AML-193 (cell line): ENCODE measurements at places on chromosomes 4 and X.
A peak's percentile ranks its signal among the peaks of the same experiment; 100 is the strongest.

DNA sequence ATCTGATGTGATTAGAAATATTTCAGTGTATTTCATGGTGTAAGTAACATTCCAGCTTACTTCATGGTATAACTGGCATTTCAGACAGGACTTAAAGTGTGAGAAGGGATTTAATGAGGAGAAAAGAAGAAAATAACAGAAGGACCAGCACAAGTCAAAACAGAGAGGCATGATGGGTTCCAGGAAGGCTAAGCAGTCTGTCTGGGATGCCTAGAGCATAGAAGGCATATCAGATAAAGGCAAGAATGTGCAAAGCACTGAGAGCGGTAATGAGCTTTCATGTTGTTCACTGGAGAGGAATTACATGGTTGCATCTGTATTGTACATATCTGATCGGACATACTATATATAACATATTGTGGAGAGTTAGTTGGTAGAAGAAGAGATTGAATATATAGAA is 54.2 kb downstream of the GRID2 start:
- no peak for DNase-seq

- DNase-seq = no peak
These were observed 9.3 kb upstream of the HAUS3 start for GRCh38 chr4:2251073-2251794.

DNA sequence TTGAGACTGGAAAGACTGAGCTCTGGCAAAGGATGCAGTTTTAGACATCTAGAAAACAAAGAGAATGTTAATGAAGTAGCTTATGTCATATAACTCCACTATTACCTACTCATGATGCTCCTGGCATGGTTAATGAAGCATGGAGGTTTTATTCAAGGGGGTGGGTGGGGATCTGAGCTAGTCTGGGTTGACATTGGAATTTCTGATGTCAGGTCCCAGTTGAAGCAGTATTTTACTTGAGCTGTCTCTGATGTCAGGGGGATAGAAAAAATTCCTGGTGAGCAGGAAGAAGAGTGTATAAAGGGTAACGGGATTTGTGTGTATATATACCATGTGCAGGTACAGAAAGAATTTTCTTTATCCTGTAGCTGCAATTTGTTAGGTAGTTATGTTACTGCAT is 102.0 kb downstream of the ELOVL6 start:
- DNase-seq = no peak

GRCh38 chr4:94806376-94806775 is 48.6 kb downstream of the BMPR1B start:
- DNase-seq = no peak

DNA sequence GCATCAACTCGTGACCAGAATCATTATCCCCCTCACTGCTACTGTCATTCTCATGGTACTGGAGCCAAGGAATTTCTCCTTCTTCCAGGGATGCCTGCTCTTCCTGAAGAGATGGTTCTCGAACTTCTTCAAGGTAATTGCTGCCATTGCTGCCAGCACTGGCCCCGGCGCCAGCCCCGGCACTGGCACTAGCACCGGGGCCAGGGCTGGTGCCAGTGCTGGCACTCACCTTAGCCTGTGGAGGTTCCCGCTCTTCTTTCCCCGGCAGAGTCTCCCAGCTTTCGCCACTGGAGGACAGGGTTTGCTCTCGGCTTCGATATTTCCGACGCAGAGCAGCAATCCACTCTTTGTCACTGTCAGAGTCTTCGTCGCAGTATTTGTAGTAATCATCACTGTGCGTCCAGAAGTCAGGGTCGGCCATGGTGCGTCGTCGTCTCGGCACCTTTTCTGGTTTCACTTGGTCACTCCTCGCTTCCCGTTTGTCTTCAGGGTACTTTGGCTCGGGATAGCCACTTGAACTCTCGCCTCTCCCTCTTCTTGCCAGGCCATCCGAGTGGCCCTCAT is 3.4 kb downstream of the PJA1 start:
- no peak for DNase-seq

DNA sequence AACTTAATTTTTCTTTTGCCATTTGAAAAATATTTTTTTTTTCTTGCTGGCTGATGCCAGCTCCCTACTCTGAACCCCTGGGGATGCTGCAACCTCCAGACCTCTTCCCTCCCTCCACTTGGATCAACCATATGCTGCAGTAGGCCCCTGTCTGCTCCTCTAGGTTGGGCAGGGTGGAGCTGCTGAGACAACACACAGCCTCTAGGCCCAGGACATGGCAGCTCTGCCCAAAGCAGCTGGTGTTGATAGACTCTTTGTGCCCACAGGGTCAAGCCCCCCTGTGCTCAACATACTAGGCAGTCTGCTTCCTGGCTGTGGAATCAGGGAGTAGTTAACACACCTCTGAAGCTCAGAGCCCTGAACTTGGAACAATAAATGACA is 19.9 kb upstream of the CLNK start:
- DNase-seq = no peak

GRCh38 chr4:123433573-123433972 is 37.0 kb downstream of the SPRY1 start:
- no peak for DNase-seq

GRCh38 chr4:128031756-128032384 is 29.2 kb upstream of the LARP1B start:
- no peak for DNase-seq

GRCh38 chrX:101460669-101461068 is 24.6 kb upstream of the ARMCX4 start:
- no peak for DNase-seq

- DNase-seq = no peak
These were observed 158.0 kb downstream of the ARHGAP24 start for GRCh38 chr4:85632981-85633380.

DNA sequence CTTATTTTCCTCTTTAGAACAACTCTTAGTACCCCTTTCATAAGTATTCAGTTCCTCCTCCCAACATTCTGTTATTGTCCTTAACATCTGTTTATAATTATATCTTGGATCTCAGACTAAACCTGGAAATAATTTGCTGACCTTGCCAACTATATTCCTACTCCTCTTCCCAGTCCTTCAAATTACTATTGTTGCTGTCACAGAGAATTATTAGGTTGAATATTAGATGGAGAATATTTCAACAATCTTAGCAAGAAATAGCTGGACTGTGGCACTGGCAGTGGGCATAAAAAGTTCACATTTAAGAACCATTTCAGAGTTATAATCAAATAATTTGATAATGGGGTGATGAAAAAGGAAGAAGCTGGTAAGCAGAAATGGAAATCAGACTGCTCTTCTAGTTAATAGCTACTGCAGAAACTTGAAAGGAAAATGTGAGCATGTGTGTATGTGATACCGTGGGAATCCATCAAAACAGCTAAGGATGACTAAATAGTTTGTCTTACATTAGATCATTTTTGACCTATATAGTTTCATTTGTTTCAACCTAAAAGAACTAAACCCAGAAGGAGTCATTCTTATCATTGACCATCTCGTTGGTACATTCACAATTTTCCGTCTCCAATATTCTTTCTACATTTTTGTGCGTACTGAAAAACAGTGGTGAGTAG is 43.3 kb upstream of the PRDM8 start:
- DNase-seq = no peak

GRCh38 chrX:136588036-136588435 is 56.0 kb downstream of the VGLL1 start:
- DNase-seq = peak; percentile 37

DNA sequence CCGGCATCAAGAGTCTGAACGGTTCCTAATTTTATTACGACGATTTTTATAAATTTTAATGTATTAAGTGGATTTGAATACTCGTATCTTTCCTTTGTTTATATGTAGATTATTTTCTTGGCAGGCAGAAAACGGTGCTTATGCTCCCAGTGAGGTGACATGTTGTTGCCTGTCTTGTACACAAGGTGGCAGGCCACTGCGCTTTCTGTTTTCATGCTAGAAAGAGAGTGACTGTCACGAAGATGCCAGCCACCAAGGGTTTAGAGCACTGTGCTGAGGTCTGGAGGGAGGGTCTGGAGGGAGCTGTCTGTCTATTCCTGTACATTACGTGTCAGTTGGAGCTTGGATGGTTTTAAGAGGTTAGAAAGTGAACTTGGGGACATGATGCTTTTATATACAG is 87.7 kb downstream of the SHROOM2 start:
- DNase-seq = peak; percentile 20

DNA sequence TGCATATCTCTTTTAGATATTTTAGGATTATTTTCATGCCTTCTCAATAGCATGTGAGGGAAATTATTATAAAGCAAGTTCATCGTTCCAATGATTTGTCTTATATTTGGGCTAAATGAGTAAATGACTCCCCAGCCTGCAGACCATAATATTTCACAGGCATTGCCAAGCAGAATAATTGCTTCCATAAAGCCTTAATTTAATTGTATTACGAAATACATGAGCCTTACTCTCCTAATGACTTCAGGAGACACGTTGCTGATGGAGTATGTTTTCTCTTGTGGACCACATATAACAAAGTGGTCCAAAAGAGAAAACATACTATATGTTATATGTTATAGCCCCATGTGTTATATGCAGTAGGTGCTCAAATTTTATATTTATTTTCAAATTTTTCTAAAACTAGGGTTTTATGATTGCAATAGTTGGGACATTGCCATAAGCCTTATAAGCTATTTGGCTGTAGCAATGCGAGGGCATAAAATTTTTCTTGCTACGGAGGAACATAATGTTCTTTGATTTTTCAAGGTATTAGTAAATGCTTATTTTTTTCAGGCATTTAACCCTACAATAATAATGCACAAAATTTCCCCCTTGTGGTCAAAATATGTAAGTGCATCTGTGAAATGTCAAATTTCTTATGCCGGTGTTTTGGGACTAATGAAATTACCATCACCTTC is 26.2 kb upstream of the TMPRSS11D start:
- peak; percentile 13 for DNase-seq

- DNase-seq = no peak
These were observed 30.1 kb upstream of the CYSLTR1 start for GRCh38 chrX:78357342-78358055.

DNA sequence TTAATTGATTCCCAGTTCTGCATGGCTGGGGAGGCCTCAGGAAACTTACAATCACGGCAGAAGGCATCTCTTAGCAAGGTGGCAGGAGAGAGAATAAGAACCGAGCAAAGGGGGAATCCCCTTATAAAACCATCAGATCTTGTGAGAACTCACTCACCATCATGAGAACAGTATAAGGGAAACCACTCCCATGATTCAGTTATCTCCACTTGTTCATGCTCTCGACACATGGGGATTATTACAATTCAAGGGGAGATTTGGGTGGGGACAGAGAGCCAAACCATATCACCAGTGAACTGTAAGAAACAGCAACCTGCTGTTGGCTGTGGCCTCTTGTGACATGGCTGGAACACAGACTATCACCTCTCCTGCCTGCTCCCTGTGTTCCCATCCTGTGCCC is 7.1 kb upstream of the CYTL1 start:
- DNase-seq = no peak

DNA sequence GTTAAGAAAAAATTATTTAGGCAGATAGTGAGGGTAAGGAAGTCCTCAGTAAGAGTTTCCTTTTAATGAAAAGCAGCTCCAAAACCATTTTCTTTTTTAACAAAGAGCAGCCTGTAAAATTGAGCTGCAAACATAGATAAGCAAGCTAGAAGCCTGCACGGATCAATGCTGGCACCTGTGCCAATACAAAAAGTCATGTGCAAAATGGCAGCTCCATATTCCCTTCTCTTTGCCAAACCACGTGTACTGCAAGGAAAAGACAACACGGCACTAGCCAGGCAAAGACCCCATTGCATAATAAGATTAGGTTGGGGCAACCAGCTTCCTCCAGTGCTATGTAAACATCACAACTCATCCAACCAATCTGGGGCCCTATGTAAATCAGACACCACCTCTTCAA is 268.4 kb upstream of the INTU start:
- DNase-seq = no peak

DNA sequence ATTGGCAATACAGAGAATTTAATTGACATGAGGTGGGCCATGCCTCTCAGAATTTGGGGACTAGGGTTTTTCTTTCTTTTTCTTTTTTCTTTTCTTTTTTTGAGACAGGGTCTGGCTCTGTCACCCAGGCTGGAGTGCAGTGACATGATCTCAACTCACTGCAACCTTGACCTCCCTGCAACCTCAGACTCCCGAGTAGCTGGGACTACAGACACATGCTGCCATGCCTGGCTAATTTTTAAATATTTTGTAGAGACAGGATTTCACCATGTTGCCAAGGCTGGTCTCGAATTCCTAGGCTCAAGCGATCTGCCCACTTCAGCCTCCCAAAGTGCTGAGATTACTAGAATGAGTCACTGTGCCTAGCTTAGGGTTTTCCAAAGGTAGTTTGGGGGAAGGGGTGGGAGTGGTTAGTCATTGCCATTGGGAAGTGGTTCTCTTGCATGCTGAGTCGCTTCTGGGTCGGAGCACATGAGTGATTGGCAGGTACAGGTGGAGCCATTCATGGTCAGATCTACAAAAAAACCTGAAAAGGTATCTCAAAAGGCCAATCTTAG is 54.5 kb downstream of the MID2 start:
- no peak for DNase-seq

GRCh38 chr4:116469582-116469981 is 615.8 kb downstream of the TRAM1L1 start:
- no peak for DNase-seq

DNA sequence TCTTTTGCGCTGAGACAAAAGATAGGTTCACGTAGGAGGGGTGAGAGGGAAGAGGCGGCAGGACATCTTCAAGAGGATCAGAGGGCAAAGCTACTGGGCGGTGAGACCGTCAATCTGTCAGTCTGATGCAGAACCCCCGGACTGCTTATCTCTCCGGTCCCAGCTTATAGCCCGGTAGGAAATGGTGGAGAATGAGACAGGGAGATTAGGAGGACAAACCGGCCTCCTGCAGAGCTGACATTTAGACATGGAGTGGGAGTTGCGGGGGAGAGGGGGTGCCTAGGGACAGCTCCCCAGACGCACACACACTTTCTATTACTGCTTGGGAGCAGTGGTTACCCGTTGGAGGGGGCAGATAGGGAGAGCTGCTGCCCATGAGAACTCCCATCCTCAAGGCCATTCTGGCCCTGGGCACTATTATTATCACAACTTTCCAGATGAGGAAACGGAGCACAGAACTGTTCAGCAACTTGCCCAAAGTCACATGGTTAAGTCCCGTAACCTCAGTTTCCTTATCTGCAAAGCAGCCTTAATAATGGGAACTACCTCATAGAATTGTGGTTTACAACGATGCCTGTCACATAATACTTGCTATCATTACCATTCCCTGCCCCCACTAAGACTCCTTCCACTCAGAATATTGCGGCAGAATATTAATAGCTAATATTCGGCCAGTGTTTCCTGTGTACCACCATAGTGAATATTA is 1.1 kb upstream of the HDAC6 start:
- DNase-seq = no peak

DNA sequence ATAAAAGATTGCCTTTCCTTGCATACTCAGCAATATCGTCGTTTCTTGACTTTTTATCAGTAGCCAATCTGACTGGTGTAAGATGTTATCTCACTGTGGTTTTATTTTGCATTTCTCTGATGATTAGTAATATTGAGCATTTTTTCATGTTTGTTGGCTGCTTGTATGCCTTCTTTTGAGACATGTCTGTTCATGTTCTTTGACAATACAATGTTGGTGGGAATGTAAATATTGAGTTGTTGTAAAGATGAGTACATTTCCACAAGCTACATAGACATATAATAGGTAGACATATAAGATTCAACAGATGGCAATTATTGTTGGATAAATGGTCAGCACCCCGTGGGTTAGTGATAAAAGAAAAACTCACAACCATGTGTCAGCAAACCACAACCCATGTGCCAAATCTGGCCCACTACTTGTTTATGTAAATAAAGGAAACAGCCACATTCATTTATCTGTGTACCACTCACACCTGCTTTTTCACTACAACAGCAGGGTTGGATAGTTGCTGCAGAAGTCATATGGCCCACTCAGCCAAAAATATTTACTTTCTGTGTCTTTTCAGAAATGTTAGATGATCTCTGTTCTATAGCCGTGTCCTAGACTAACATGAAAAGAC is 153.1 kb upstream of the VCX start:
- DNase-seq = no peak

GRCh38 chrX:153764786-153765137 is 713 bp downstream of the PLXNB3 start:
- DNase-seq = no peak
